ENCODE measurements at places on chromosomes 6 and 20.

DNA sequence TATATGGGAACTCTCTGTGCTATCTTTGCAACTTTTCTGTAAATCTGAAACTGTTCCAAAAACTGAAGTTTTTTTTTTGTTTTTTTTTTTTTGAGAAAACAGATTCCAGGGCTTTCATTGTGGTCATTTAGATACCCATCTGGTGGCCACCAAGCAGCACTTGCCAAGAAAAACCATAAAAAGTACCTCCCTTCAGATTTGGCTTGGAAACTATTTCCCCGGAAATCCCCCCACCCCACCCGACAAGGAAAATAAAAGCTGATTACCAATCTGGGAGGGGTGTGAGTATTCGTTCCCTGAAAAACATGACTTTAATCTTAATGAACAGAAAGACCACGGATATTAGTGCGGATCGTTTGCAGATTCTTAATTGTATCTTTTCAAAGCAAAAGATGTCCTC, 1.9 kb downstream of the NFATC2 start:
- DNase-seq: no peak

DNA sequence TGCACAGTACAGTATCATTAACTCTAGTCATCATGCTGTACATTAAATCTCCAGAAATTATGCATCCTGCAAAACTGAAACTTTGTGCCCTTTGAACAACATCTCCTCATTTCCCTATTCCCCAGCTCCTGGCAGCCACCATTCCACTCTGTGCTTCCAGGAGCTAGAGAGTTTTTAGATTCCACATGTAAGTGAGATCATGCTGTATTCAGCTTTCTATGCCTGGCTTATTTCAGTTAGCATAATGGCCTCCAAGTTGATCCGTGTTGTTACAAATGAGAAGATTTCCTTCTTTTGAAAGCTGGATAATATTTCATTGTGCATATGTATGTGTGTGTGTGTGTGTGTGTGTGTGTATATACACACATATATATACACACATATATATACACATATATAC, 86.9 kb upstream of the SLC24A3 start:
- no peak for DNase-seq

DNA sequence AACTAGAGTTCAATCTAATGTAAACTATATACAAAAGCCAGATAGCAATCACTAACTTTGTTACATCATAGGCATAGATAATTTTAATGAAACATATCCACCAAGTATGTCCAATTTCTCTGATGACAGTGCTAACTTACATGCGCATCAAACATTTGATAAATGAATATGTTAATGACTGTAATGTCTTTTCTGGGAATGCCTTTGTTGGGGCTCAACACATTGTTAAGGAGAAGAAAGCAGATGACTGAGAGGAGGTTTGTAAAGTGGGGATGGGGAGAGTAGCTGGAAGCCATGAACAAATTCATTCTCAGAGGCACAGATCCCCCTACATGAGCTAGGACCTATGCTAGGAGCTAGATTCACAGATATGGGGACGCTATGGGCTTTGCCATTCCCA, 950.0 kb downstream of the KIF16B start:
- no peak for DNase-seq

DNA sequence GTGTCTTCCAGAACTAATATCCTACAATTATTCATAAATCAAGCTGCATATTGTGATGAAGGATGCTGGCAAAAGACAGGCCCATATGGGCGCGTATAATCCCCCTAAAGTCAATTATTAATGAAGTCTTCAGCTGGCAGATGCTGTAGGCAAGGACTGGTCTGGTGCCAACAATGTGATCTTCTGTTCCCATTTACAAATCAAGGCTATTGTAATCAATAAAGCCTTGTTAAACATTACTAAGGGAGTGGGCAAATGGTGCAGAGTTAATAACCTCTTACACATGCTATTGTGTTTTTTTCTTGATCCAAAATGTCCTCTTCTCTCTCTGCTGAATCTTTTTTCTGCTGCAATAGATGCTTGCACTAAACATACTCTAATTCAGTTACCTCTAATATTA, 119.0 kb downstream of the ALDH8A1 start:
- no peak for DNase-seq

GRCh38 chr20:17960927-17961586, 7.5 kb downstream of the SNX5 start:
- DNase-seq: no peak

DNA sequence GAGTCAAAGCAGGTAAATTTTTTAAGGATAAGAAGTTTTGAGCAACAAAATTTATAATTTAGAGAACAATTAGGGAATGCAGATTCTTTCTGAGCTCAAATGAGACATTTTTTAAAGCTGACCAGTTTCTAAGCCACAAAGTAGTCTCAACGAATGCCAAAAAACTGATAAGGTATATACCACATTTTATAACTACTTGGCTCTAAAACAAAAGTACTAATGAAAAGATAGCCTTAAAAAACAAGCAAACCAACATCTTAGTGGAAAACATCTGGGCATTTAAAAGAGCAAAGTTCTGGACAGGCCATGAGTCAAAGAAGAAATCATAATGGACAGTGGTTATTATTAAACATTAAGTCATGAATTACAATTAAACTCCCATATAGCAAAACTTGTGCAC, 23.2 kb upstream of the RNF146 start:
- no peak for DNase-seq

DNA sequence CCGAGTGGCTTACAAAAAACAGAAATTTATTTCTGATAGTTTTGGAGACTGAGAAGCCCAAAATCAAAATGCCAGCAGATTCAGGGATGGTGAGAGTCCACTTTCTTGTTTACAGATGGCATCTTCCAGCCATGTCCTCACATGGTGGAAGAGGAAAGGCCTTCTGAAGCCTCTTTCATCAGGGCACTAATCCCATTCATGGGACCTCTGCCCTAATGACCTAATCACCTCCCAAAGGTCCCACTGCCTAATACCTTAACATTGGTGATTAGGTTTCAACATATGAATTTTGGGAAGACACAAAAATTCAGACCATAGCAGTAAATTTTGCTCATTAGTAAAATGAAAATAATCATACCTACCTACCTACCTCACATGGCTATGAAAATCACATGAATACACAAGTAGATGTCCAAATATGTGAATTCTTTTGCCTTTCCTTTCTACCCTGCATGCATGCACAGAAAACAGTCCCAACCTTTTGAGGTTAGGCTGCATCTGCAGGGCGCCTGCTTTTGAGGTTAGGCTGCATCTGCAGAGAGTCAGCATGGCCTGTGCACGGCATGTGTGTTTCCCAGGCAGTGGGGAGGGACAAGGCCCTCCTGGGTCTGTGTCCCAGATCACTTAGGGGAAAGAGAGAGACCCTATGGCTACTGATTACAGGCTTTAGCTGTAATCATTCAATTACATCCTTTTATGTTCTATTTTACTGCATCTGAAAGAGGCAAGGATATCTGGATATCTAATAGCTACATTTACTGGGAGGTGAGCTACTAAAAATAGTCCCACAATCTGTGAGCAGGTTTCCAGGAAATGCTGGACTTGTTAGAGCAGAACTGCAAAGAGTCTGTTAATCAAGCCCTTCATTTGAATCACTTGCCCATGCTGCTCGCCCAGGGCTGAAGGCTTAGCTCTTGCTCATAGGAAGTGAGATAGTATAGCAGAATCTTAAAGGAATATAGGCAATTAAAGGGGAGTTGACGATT, 497.7 kb upstream of the MARCKS start:
- no peak for DNase-seq

DNA sequence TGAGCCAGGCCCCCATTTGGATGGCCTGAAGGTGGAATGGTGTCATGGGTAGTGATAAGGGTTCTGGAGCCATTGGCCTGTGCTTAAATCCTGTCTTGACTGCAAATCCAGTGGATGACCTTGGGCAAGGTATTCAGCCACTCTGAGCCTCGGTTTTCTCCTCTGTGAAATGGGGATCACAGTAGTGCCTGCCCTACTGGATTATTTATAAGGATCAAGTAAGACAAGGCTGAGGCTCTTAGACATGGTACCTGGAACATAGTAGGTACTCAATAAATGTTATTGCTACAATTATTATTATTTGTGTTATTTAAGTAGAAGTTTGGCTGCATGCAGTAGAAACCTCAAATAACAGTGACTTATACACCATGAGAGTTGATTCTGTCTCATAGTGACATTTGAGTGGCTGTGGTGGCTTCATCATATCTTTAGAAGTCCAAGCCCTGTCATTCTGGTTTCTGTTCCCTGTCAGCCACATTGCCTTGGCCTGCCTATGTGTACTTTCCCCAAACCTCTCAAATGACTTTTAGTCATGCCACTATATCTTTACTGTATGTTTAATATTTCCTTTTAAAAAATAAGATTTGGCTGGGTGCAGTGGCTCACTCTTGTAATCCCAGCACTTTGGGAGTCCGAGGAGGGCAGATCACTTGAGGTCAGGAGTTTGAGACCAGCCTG, 37.6 kb upstream of the CHMP4B start:
- no peak for DNase-seq

- DNase-seq: no peak
These were observed 8.8 kb upstream of the CST8 start for GRCh38 chr20:23482138-23482537.

- no peak for DNase-seq
These were observed 1.5 kb downstream of the LRRC73 start for GRCh38 chr6:43508481-43509141.

GRCh38 chr6:16109659-16110305, 19.1 kb upstream of the MYLIP start:
- peak; percentile 62 for DNase-seq

DNA sequence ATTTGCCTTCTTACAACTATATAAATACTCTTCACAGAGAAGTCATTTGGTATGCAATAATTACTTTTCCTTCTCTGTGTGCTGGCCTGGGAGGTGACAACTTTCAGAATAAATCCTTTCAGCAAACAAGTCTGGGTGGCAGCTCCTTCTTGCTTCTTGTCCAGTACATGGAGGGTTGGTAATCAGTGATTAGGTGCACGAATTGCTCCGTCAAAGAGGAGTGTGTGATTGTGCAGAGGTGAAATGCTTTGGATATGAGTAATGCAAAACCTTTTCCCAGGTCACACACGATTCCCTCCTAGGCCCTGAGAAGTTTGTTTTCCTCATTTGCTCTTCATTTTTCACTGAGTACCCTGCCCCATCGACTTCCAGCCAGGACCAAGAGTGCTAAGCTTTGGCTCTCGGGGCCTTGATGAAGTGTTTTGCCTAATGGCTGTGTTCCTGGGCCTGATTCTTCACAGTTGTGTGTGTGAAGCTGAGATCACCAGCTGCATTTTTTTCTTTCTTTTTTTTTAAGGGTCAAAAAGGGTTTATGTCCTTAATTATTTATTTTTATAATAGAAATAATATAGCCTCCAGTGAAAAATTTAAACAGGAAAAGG, 216.5 kb downstream of the ZMYND8 start:
- no peak for DNase-seq

DNA sequence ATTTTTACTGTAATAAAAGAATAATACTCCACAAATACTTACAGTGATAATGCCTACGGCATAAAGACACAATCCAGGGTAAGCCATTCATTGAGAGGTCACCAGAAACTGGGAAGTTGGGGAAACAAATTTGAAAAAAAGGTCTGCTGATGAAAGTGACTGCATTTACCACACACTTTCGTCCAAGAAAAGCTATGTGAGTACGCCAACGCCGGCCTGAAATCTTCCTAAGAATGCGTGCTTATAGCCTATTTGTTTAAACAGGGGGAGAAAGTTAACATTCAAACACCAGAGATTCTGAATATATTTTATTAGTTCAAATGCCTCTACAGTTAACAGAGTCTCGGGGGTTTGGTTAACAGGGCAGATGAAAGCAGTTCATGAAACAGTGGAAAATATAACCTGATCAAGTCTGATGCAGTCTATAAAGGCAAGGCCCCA, 657 bp upstream of the LTV1 start:
- DNase-seq: peak; percentile 4

GRCh38 chr6:36063318-36064060, 35.9 kb downstream of the MAPK14 start:
- DNase-seq: no peak

GRCh38 chr6:144302701-144303372, 17.7 kb downstream of the UTRN start:
- DNase-seq: no peak
